ENCODE measurements at places on chromosomes 3 and 15.

GRCh38 chr15:29970402-29970695, 112.4 kb upstream of the GOLGA8J start:
- DNase-seq = no peak

- peak; percentile 54 for DNase-seq
Measured at GRCh38 chr15:76973362-76973743, 21.6 kb upstream of the PSTPIP1 start.

- no peak for DNase-seq
Measured at GRCh38 chr3:184002469-184002868, 15.2 kb downstream of the ABCC5 start.

GRCh38 chr3:12963922-12964701, 109.1 kb downstream of the IQSEC1 start:
- no peak for DNase-seq

GRCh38 chr3:11661052-11661656, 17.4 kb upstream of the VGLL4 start:
- no peak for DNase-seq

DNA sequence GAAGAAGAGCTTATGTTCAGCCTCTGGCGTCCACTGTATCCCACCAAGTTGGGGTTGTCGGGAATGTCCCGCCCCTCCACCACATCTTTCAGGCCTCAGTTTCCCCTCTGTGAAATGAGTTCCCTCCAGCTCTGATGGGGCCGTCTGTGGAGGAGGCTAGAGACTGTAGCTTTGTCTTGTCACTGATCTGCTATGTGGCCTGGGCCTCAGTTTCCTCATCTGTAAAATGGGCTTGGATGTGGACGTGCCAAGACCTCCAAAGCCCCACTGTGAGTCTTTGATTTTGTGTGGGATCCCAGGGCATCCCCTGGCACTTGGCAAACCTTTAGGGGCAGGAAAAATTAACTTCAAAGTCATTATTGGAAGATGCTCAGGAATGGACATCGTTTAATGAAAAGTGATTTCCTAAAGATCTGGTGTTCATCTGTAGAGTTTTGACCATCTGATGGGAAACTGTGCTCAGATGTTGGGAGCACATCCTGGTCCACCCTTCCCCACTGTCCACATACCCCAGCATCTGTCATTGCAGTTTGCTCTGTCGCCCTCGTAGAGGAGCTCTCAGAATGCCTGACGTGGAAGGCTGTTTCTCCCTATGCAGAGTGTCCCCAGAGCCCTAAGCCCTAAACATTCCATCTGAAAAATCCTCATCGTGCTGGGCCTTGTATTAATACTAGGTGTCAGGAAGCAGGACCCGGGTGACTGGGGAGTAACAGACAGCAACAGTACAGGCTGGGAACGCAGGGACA, 28.5 kb downstream of the SLC6A6 start:
- DNase-seq = no peak

DNA sequence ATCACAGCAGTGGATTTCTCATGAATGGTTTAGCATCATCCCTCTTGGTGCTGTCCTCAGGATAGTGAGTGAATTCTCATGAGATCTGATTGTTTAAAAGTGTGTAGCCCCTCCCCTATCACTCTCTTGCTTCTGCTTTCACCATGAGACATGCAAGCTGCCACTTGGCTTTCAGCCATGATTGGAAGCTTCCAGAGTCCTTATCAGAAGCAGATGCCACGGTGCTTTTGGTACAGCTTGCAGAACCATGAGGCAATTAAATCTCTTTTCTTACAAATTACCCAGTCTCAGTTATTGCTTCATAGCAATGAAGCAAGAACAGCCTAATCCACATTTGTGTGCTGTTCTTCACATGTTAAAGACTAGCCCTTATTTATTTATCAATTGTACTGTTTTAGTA, 495.2 kb upstream of the EPHA6 start:
- DNase-seq = peak; percentile 33

GRCh38 chr15:45276831-45277230, 24.8 kb downstream of the SLC28A2 start:
- peak; percentile 36 for DNase-seq

DNA sequence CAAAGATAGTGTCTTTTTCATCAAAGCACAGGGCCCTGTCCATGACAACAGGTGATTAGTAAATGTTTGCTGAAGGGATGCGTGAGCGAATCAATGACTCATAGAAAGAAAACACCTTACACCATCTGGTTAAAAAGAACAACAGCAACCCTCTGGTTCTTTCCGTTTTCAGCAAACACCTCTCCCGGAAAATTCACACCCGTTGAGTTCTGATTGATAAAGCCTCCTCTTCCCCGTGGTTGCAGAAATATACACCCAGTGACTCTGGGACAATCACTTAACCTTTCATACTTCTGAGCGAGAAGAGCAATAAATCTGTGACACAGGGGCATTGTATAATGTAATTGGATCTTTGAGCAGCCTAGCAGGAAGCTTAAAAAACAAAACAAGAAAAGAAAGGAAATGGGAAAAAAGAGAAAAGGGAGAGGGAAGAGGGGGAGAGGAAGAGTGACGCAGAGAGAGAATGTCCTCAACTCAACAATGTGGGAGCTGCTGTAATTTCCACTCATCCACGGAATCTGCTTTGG, 37.6 kb downstream of the ADAMTS9 start:
- DNase-seq = no peak
